Coronary artery (tissue), 2 donors: ENCODE measurements at places on chromosomes 3 and 15.

DNA sequence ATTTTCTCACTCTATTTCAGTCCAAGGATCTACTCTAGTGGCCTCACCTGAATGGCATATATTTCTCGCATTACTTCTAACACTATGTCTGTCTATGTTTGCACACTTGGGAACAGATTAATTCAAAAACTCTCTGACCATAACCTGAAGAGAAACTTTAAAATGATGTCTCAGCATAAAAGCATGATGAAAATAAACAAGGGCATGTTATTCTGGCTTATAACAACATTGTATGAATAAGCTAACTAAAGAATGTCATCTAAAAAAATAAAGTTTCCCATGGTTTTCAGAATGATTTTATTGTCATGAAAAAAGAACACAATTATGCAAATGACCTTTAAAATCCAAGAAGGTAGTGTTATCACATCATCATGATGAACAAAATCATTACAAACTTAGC lies 85.5 kb upstream of the ROBO2 start:
- DNase-seq: no peak

DNA sequence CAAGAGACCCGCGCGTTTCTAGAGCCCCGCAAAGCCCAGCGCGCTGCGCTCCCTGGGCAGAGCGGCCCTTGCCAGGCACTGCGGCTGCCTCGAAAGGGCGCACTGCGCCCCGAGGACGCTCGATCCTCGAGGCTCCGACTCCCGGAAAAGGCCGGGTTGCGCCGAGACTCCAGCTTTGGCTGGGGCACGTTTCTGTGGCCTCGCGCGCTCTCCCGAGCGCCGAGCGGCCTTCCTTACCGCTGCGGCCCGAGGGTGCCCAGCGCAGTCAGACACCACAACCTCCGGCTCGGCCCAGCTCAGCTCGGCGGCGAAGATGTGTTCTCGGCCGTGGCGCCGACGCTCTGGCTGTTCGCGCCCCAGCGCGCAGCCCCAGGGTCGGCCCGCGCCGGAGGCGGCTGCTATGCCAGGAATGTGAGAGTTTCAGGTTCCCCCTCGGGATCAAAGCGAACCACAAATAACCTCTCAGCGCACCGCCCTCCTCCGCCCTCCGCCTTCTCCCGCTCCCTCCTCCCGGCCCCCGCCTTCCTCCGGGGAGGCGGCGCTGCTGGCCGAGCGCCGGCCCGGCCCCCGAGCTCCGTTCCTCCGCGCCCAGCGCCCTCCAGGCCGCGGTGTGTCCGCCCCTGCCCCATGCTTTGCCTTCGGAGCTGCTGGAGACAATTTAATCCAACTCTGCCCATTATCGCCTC lies at the start of gene AMOTL2:
AMOTL2 (minus strand) TSS at position 343 of the 686 bp plus-strand sequence. CDS start 3,014 bp downstream, outside the sequence.
- DNase-seq: peak; percentile 91

- no peak for DNase-seq
Observed at GRCh38 chr3:151976211-151977050, 103.0 kb downstream of the SUCNR1 start.

GRCh38 chr3:195103623-195104022 lies 167.3 kb downstream of the XXYLT1 start:
- DNase-seq: no peak

- DNase-seq: no peak
Observed at GRCh38 chr3:33426630-33427317, 13.4 kb downstream of the UBP1 start.

DNA sequence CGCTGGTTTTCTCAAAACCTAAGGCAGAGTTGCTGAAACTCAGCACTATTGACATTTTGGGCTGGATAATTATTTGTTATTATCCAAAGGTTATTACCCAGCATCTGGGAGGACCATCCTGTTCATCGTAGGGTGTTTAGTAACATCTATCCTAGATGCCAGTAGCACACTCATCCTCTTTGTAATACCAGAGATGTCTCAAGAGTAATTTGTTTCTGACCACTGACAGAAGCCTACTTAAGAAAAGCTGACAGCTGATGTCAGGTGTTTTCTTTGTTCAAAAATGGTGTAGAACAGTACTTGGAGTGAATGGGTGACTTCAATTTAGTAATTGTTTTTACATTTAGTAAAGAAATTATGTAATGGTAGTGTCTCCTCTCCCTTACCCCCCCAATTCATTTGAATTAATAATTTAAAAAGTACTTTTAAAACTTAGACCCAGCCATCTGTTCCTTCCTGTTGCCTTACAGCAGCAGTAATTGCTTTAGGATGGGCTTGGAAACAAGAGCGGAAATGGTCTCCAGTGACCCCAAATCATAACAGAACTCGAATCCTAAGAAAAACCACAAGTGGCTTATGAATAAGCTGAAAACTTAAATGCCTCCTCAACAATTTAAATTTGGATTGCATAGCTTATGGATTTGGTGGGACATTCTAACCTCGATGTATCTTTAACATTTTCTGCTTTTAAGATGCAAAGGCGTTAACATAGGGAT lies 105.4 kb downstream of the PTPRG start:
- no peak for DNase-seq

DNA sequence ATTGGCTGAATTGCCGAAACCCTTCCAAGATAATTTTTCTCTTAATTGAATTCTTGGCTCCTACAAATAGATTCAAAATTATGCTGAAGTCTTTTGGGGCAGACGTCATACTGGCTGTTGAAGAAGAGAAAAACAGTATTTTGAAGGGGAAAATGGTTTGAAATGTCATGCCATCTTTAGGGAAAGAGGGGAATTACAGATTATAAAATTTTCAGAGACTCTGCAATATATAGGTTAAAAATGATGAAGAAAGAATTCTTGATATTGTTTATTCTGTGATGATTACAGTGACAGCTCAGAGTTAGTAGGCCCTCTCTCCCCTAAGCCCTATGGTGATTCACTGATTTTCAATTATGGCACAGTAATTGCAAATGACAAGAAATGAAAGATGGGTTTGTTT lies 86.1 kb downstream of the CGNL1 start:
- no peak for DNase-seq

GRCh38 chr15:68851971-68852370 lies 31.3 kb upstream of the ANP32A start:
- DNase-seq: no peak

- no peak for DNase-seq
Observed at GRCh38 chr3:6264906-6265305, 596.0 kb upstream of the GRM7 start.

DNA sequence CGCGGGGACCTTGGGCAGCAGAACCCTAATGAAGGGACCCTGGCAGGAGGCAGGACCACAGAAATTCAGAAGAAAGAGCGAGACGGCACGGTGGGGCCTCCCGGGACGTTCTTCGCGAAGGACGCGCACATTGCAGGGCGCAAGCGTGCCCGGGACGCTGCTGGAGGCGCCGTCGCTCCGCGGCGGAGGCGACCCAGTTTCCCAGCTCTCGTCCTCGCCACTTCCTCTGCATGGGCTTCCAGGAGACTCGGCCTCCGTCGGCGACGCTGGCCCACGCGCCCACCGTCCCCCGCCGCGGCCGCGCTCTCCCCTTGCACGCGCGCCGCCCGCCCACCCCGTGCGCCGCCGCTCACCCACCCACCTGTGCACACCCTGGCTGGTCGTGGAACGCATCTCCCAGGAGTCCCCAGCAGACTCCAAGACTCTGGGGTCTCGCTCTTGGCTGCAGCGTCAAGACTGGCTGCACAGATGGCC lies 31.8 kb upstream of the SMAD3 start:
- DNase-seq: peak; percentile 67

DNA sequence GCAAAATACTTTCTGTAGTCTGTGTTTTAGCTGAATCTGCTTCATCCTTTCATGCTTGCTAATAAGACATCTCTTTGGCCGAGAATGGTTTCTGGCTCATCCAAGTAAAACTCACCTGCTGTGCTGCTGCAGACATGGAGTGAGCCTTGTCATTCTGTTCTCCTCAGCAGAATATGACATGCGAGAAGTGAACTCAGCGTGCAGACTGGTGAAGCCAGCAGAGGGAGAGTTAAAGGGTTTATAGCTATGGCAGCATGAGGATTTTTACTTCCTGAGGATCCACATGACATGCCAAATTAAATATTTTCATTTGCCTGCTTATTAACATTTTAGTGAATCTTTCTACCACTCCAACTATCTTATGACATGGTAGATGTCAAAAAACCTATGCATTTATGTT lies 658.4 kb upstream of the NECTIN3 start:
- DNase-seq: no peak

- no peak for DNase-seq
Observed at GRCh38 chr3:129358177-129358771, 70.2 kb downstream of the EFCAB12 start.

DNA sequence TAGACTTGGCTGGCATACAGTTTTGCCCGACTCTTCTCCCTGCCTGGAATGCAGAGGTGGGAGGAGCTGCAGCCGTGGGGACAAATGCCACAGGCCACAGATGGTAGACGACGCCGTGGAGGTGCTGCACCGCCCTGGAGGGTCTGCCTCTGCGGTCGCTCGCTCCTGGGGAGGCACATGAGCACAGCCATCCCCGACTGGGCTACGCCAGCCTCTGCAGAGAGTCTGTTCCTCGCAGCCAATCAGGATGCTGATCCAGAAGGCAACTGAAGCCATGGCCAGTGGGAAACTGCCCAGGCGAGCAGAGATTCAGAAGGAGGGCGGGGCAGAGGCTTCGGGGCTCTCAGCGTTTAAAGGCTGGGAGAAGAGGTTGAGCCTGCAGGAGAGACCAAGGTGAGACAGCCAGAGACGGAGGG lies 11.9 kb upstream of the LRRC15 start:
- peak; percentile 45 for DNase-seq

- no peak for DNase-seq
Observed at GRCh38 chr15:63156755-63157117, 541 bp downstream of the RPS27L start.

DNA sequence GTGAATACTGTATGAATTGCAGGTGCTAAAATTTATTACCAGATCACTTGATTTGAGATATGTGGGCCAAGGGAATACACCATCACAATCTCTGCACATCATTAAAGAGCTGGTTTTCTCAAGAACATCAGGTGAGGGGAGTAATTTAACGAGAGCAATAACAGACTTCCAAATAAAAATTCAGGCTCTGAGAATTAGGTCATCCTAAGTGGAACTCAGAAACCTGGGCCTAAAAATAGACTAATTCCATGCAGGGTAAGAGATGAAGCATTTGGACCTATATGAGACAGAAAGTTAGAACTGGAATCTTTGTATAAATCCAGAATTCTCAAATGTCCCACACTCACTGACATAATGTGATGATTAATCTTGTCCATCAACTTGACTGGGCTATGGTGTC lies 331.1 kb downstream of the ZNF621 start:
- DNase-seq: no peak

DNA sequence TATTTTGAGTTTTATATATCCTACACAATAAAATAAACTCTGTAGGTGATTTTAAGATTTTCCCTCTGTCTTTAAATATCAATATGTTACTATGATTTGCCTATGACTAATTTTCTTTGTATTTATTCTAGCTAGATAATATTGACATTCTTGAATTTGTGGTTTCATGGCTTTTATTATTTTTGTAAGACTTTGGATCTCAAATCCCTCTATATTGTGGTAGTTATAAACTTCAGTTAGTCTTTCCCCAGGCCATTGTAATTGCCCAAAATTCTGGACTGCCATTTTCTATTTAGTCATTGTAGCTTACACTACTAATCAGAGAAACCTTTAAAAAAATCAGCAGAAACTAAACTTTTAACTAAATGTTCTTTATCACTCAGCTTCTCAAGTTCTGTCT lies 1559.3 kb upstream of the GBE1 start:
- DNase-seq: no peak

- no peak for DNase-seq
Observed at GRCh38 chr3:190621927-190622326, 108.0 kb downstream of the IL1RAP start.
